Large intestine (tissue), 12 donors: ENCODE measurements at places on chromosomes 2 and 18. TPM values are rescaled to one million over a fixed set of nuclear protein-coding genes. Genes with fewer than 3 reads are reported as not detected.

Gene ZRANB3
- 3.8 TPM for polyA plus RNA-seq

Gene CGREF1
- 11.5 TPM for polyA plus RNA-seq

Gene RGPD3
- polyA plus RNA-seq: 0.24 TPM

Gene TXNL4A
- polyA plus RNA-seq: 74.9 TPM

GRCh38 chr18:73824671-73825070 is 323.0 kb downstream of the FBXO15 start:
- no peak overlapping the region for H3K4me3 ChIP-seq
- H3K4me1 ChIP-seq: no peaks in the 10 kb centered on the region
- no peak overlapping the region for H3K27ac ChIP-seq
- no peaks in the 10 kb centered on the region for H3K27me3 ChIP-seq

GRCh38 chr2:160836755-160837154 is 323.5 kb upstream of the TANK start:
- H3K4me3 ChIP-seq: no peak overlapping the region
- no peaks in the 10 kb centered on the region for H3K27me3 ChIP-seq
- H3K4me1 ChIP-seq: no peaks in the 10 kb centered on the region
- H3K36me3 ChIP-seq: no peaks in the 10 kb centered on the region
- H3K27ac ChIP-seq: peak overlapping the region; percentile 31

GRCh38 chr18:74638210-74638609 is 40.5 kb downstream of the ZNF407 start:
- H3K27ac ChIP-seq: no peak overlapping the region
- DNase-seq: no peak
- no peak overlapping the region for H3K4me3 ChIP-seq
- H3K4me1 ChIP-seq: no peaks in the 10 kb centered on the region
- H3K36me3 ChIP-seq: peaks cover 9% of the 10 kb centered on the region
- no peaks in the 10 kb centered on the region for H3K27me3 ChIP-seq

- no peak for DNase-seq
- H3K27ac ChIP-seq: no peak overlapping the region
- H3K4me1 ChIP-seq: no peaks in the 10 kb centered on the region
- H3K27me3 ChIP-seq: no peaks in the 10 kb centered on the region
- no peak overlapping the region for H3K4me3 ChIP-seq
Observed at GRCh38 chr2:15485949-15486348, 75.2 kb downstream of the NBAS start.

- H3K4me1 ChIP-seq: no peaks in the 10 kb centered on the region
- no peak for DNase-seq
- H3K27me3 ChIP-seq: no peaks in the 10 kb centered on the region
Observed at GRCh38 chr2:100674666-100675065, 111.9 kb downstream of the PDCL3 start.

- DNase-seq: no peak
- H3K27me3 ChIP-seq: no peaks in the 10 kb centered on the region
- H3K27ac ChIP-seq: no peak overlapping the region
- no peak overlapping the region for H3K4me3 ChIP-seq
Observed at GRCh38 chr2:13543550-13543949, 826.8 kb downstream of the TRIB2 start.
